ENCODE measurements at places on chromosomes 7 and 10.

DNA sequence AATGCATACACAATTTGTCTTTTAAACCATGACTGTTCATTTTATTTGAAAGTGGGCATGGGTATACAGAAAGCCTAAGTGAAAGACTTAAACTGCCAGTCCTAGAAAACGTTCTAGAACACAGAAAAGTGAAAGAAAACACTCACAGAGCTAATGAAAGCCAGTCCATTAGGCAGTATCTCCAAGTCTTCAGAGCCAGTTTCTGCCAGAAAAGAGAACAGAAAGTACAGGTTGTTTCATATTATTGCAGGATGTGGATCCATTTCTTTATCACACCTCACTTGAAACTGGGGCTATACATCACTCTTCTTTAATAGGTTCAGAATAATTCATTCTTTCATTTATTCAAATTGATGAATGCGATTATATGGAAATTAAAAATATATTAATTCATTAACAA, 7.7 kb downstream of the PON1 start:
- DNase-seq: no peak

GRCh38 chr10:368579-369220, 233.4 kb downstream of the ZMYND11 start:
- DNase-seq: no peak

DNA sequence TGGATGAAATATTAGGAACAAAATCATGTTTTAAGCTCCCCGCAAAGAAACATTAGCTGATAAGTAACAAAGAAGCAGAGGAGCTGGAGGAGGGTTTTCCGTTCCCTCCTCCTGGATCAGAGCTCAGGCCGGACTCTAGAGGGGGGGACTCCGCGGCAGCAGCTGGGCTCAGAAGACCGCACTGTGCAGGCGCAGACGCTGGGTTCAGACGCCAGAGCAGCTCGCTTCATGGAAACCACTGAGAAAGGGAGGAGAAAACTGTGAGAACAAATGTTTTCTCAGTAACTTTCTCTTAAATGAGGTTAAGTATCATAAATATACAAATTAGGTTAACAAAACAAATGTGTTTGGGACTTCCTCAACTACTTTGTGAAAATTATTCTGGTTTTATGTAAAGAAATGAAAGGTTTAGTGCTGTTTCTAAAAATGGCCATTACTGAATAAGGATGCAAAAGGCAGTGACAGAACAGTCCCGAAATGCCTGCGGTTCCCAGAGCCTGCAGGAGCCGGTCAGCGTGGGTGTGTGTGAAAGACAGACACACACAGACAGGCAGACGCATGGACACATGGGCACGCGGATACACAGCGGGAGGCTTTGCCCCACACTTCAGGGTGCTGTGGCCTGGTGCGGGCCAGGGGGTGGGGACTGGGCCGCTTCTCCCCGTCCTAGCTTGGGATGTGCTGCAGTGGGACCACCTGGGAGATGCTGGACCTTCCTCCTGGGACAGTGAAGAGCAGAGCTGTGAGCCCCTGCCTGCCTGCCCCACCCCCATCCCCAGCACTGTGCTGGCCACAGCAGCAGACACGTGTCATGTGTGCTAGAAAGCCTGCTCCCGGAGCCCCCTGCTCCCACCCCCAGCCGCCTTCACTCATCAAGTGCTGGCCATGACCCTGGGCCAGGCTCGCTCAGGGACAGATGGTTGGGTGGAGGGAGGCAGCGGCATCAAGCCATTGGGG, 20.3 kb upstream of the ADGRA1 start:
- no peak for DNase-seq

- DNase-seq: no peak
These were observed 2.2 kb upstream of the KNDC1 start for GRCh38 chr10:133157662-133158436.

DNA sequence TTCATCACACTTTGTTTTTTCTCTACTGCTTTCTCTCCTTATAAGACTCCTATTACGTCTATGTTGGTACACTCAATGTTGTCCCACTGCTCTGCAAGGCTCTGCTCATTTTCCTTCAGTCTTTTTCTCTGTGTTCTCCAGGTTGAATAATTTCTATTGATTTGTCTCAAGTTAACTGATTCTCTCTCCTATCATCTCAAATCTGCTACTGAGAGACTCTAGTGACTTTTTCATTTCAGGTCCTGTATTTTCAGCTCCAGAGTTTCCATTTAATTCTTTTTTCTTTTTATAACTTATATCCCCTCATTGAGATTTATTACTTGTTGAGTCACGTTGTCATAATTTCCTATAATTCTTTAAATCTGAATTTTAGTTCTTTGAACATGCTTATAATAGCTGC, 100.9 kb downstream of the RNLS start:
- DNase-seq: no peak

GRCh38 chr10:47244560-47245500, 55.2 kb upstream of the GDF10 start:
- DNase-seq: no peak

- DNase-seq: no peak
These were observed 100.2 kb upstream of the SORCS1 start for GRCh38 chr10:107264742-107265141.

- no peak for DNase-seq
These were observed 109.4 kb upstream of the PDCD4 start for GRCh38 chr10:110762109-110762848.

GRCh38 chr10:78203915-78204818, 170.5 kb downstream of the RPS24 start:
- no peak for DNase-seq

DNA sequence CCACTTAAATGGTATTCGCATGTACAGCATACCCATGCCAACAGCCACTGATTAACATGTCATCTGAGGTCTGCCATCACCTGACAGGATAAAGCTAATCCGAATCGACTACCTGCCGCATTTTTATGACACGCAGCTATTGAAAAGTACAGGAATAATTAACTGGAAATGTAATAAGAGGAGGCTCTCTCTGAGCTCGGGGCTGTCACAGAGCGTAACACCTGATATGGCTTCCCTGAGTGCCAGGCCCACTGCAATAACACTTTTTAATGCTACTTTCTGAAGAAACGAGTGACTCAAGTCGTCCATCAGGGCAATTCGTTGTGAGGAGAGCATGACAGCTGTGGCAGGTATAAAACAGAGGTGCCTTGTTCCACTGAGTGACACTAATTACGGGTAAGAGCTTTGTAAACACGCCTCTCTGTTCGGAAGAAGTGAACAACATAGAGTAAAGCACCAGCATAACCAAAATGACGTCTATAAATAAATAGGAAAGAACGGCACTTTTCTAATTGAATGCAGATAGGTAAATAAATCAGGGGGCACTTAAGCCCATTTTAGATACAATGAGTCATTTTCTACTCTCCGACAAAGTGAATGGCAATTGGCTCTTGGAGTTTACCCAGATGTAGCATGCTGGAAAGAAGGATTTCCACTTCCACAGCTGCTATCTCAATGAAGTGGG, 56.5 kb upstream of the CREB5 start:
- DNase-seq: no peak

GRCh38 chr7:35576031-35576573, 118.8 kb downstream of the HERPUD2 start:
- DNase-seq: no peak

DNA sequence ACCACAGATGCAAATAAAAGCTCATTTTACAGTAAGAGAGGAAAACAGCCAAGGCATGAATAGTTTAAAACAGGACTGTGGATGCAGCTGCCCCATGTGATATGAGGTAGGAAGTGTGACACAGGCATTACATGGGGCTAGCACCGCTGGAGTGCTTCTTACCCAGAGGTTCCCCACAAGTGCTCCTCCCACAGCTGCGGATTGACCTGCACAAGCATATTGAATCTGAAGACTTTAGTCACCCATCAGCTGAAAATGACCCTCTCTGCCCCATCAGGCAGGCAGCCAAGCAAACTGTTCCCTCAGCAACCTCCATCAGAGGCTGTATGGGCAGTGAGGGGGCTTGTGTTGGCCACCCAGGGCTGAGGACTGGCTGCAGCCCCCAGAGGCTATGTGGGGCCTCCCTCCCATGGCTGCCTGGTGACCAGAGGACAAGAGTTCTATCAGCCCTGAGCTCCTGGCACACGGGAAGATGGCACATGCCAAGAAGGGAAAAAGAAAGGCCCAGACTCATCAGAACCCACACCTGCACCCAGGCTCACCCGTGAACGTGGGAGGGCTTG, 98.7 kb downstream of the TCERG1L start:
- DNase-seq: no peak

Data from amniotic stem cell (primary cell).